Smooth muscle cell of trachea (primary cell): ENCODE measurements at places on chromosomes 6 and 20. TPM values are rescaled to one million over a fixed set of nuclear protein-coding genes. Genes with fewer than 3 reads are reported as not detected.

Gene MCCD1
- total RNA-seq: not detected in 2 replicates

Gene PGC
- total RNA-seq: not detected in 2 replicates

Gene FOXS1
- not detected in 2 replicates for total RNA-seq

Gene AGER
- total RNA-seq: 0.44 and 0.50 TPM in 2 replicates

Gene JPH2
- under 0.01 and 0.50 TPM in 2 replicates for total RNA-seq

Gene SASH1
- 99.2 and 106 TPM in 2 replicates for total RNA-seq

Gene CST5
- not detected in 2 replicates for total RNA-seq

Gene ULBP2
- total RNA-seq: 0.99 and 2.5 TPM in 2 replicates

Gene MTFR2
- 0.66 and 2.9 TPM in 2 replicates for total RNA-seq

Gene NEURL2
- 6.4 and 13.9 TPM in 2 replicates for total RNA-seq

Gene FOXQ1
- 6.5 and 6.9 TPM in 2 replicates for total RNA-seq

Gene ANGPT4
- total RNA-seq: not detected in 2 replicates

Gene LY6G6D
- not detected in 2 replicates for total RNA-seq

Gene OLIG3
- 0.17 TPM in 1 of 2 replicates, not detected in the other for total RNA-seq

Gene HLA-DPA1
- total RNA-seq: 1.7 and 2.8 TPM in 2 replicates

Gene CDH26
- total RNA-seq: 0.50 TPM in 1 of 2 replicates, not detected in the other

Gene CLVS2
- total RNA-seq: under 0.01 TPM in 1 of 2 replicates, not detected in the other

Gene TAAR6
- total RNA-seq: not detected in 2 replicates

Gene SPAG4
- total RNA-seq: 11.2 and 13.1 TPM in 2 replicates

Gene ULBP3
- total RNA-seq: 12.6 and 28.4 TPM in 2 replicates

Gene CGA
- total RNA-seq: not detected in 2 replicates

Gene ZNF165
- total RNA-seq: 0.29 and 0.33 TPM in 2 replicates

Gene NRM
- total RNA-seq: 3.1 and 4.9 TPM in 2 replicates

Gene C2
- 2.8 and 13.1 TPM in 2 replicates for total RNA-seq

Gene GLP1R
- not detected in 2 replicates for total RNA-seq

Gene C20orf202
- under 0.01 TPM in 2 replicates for total RNA-seq

Gene ADTRP
- total RNA-seq: 1.0 and 2.3 TPM in 2 replicates

Gene LHFPL5
- not detected in 2 replicates for total RNA-seq

Gene TBP
- total RNA-seq: 8.9 and 11.2 TPM in 2 replicates

Gene HLA-DQB1
- not detected in 2 replicates for total RNA-seq

Gene ATG5
- 48.0 and 63.9 TPM in 2 replicates for total RNA-seq

Gene TNF
- not detected in 2 replicates for total RNA-seq

Gene CLDN20
- total RNA-seq: not detected in 2 replicates

Gene CBLN4
- not detected in 2 replicates for total RNA-seq

Gene NMBR
- total RNA-seq: not detected in 2 replicates

Gene CDH4
- 2.0 and 2.3 TPM in 2 replicates for total RNA-seq

Gene PRR18
- total RNA-seq: not detected in 2 replicates

Gene PROKR2
- total RNA-seq: not detected in 2 replicates

Gene SRSF12
- not detected in 2 replicates for total RNA-seq

Gene TSPO2
- total RNA-seq: not detected in 2 replicates

Gene RAD21L1
- total RNA-seq: under 0.01 TPM in 1 of 2 replicates, not detected in the other

Gene MYT1
- total RNA-seq: under 0.01 TPM in 1 of 2 replicates, not detected in the other

Gene TFAP2A
- under 0.01 and 0.29 TPM in 2 replicates for total RNA-seq

Gene TXLNB
- 2.3 and 4.1 TPM in 2 replicates for total RNA-seq

Gene GSTA2
- total RNA-seq: not detected in 2 replicates
